Activated CD8-positive, alpha-beta T cell treated with anti-CD3 and anti-CD28 coated beads, Interleukin-2, amount 10 ng/mL, durations not matched to agents 7 days and 5 days (primary cell): ENCODE measurements at places on chromosomes 16 and 17. TPM values are rescaled to one million over a fixed set of nuclear protein-coding genes. Genes with fewer than 3 reads are reported as not detected.

DNA sequence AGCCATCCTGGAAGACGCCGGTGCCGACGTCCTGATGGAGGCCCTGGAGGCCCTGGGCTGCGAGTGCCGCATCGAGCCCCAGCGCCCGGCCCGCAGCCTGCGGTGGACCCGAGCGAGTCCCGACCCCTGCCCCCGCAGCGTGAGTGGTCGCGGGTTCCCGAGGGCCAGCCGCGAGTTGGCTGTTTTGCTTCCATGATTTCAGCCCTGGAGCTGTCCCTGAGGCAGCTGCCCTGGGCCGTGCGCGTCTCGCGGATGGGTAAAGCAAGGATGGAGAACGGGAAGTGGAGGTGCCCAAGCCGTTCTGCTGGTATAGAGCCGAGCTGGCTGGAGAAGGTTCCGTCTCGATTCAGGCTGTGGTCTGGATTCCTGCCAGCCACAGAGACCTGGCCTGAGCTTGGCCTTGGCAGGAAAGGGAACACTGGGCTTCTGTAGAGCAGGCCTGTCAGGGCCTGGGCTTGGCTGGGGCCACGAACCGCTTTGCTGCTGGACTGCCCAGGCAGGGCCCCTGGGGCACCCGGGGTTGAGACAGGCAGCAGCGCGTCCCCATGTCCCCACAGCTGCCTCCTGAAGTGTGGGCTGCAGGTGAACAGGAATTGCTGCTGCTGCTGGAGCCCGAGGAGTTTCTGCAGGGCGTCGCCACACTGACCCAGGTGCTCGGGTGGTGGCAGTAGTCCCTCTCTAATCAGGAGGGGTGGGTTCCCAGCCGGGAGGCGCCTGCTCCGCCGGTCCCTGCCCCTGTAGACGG is 941 bp upstream of the MRPS34 start:
- H3K36me3 ChIP-seq: peaks cover 20% of the 10 kb centered on the region
- no peaks in the 10 kb centered on the region for H3K27me3 ChIP-seq
- H3K4me3 ChIP-seq: peak overlapping the region; percentile 99

GRCh38 chr16:18941471-18941870 is 15.3 kb upstream of the SMG1 start:
- no peak overlapping the region for H3K27ac ChIP-seq
- H3K4me3 ChIP-seq: no peak overlapping the region
- no peak for DNase-seq
- peaks cover 21% of the 10 kb centered on the region for H3K4me1 ChIP-seq
- peaks cover 3% of the 10 kb centered on the region for H3K27me3 ChIP-seq

DNA sequence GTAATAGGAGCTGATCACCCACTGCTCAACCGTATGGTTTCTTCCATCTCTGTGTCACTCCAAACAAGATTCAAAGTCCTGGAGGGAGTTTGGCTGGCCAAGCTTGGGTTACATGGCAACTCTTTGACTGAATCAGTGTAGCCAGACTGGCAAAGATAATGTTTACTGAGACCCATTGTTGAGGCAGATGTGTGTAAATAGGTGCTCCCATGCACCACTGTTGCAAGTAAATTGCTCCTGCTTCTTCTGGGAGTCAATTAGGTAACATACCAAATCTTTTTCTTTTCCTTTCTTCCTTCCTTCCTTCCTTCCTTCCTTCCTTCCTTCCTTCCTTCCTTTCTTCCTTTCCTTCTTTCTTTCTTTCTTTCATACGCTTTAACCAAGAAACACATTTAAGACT is 86.3 kb upstream of the DHX40 start:
- no peak for DNase-seq
- H3K27me3 ChIP-seq: peaks cover 5% of the 10 kb centered on the region
- H3K27ac ChIP-seq: no peak overlapping the region
- no peak overlapping the region for H3K4me3 ChIP-seq

GRCh38 chr17:17091856-17092756 is 49.8 kb downstream of the MPRIP start:
- no peak overlapping the region for H3K27ac ChIP-seq
- H3K4me1 ChIP-seq: peaks cover 24% of the 10 kb centered on the region
- H3K36me3 ChIP-seq: peaks cover 18% of the 10 kb centered on the region
- no peak for DNase-seq

DNA sequence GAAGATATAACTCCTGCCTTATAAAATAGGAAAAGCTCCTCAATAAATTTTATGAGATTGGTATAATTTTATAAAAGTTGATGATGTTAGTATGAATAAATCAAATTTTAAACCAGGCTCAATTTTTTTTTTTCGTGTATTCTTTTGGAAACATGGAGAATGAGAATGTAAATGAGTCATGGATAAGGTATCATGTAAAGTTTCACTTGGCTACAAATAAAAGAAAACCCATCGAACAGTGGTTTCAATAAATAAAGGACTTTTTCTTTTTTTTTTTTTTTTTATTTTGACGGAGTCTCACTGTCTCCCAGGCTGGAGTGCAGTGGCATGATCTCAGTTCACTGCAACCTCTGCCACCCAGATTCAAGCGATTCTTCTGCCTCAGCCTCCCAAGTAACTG is 67.3 kb downstream of the PHKB start:
- H3K27ac ChIP-seq: no peak overlapping the region
- H3K4me1 ChIP-seq: peaks cover 7% of the 10 kb centered on the region
- DNase-seq: no peak

DNA sequence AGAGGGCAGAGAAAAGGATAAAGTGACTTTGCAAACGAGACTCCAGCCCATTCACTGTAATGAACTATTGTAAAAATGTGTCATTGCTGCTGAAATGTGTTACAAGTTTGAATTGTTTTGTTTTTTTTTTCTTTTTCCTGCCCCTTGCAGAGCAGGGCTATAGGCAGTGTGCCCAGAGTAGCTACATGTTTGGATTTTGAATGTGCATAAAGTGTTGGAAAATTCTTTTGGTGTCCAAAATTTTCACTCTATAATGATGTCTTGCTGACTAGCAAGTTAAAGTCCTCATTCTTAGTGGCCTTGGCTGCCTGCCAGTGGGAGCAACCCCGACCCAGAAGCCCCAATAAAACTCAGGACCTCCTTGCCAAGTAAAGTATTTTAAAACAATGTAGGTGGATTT is 66.5 kb downstream of the IGF2BP1 start:
- no peaks in the 10 kb centered on the region for H3K36me3 ChIP-seq
- H3K27me3 ChIP-seq: peaks cover 4% of the 10 kb centered on the region
- no peak for DNase-seq
- H3K27ac ChIP-seq: no peak overlapping the region

DNA sequence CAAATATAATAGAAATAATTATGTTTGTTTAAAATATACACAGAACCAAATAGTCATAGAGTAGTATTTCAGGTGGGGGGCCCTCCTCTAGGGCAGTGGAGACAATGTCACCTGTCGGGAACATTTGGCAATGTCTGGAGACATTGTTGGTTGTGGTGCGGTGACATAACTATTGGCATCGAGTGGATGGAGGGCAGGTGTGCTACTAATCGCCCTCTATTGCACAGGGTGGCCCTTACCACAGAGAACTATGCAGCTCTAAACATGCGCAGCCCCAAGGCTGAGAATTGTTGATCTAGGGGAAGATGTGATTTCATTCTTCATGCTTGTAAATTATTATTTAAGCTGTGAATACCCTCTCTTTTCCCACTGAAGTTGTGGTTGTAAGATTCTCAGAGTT is 594.0 kb downstream of the WWOX start:
- H3K4me1 ChIP-seq: no peaks in the 10 kb centered on the region
- no peaks in the 10 kb centered on the region for H3K27me3 ChIP-seq
- H3K27ac ChIP-seq: no peak overlapping the region
- DNase-seq: no peak
- no peaks in the 10 kb centered on the region for H3K36me3 ChIP-seq

DNA sequence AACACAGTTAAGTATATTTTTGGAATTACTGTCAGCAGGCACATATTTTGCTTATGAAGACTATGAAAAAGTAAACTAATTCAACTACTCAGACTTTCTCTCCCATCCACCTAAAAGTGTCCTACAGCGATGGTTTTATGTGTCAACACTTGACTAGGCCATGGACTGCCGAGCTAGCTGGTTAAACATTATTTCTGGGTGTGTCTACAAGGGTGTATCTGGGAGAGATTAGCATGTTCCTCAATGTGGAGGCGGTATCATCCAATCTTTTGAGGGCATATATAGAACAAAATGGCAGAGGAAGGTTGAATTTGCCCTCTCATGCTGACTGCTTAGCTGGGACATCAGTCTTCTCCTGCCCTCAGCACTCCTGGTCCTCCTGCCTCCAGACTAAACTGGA is 82.7 kb upstream of the CDYL2 start:
- H3K36me3 ChIP-seq: no peaks in the 10 kb centered on the region
- no peak overlapping the region for H3K4me3 ChIP-seq
- no peak overlapping the region for H3K27ac ChIP-seq
- H3K27me3 ChIP-seq: peaks cover 9% of the 10 kb centered on the region
- no peak for DNase-seq

GCSH gene
- total RNA-seq: 13.9 TPM

NPIPB9 gene
- 4.3 TPM for total RNA-seq
